Fibroblast of lung (primary cell): ENCODE measurements at places on chromosomes 16 and 17. TPM values are rescaled to one million over a fixed set of nuclear protein-coding genes. Genes with fewer than 3 reads are reported as not detected.

DNA sequence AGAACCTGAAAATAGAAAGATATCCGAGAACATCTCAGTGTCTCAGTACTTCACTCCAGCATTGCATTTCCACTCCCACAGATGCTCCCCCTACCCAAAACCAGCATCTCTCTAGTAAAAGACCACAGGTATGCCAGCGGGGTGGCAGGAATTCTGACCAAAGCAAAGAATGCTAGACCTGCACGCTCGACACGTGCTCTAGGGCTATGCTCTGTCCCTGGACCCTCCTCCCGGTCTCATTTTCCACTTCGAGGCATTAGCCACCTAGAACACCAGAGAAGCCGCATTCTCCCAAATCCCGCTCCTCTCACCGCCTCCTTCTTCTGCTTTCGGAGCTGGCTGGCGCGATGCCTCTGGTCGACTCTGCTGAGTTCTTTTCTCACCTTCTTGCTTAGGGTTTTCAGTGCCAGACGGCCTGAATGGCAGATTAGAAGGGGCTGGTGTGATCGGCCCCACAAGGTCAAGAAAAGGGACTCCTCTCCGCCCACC lies 487 bp downstream of the TSR1 start:
- peak; percentile 36 for DNase-seq

- DNase-seq: peak; percentile 54
Observed at GRCh38 chr17:13869331-13869940, 199.9 kb upstream of the COX10 start.

GRCh38 chr16:25023556-25023955 lies 8.4 kb upstream of the ARHGAP17 start:
- no peak for DNase-seq

GRCh38 chr16:997440-998051 lies 16.0 kb downstream of the SOX8 start:
- DNase-seq: peak; percentile 48

DNA sequence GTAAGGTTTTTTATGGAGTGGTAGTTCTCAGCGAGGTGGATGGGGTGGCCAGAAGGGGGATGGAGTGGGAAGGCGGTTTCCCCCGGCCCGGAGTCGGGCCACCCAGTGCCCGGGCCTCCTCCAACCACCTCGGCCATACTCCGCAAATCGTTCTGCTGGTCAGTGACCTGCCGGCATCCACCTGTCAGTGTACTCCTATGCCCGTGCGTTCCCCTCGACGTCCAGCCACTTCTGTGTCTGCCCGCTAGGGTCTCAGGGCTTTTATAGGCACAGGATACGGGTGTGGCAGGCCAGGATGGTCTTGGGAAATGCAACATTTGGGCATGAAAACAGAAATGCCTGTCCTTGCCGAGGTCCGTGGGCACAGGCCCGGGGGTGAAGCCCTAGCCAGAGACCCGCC lies 19.3 kb upstream of the ASGR2 start:
- no peak for DNase-seq

- DNase-seq: no peak
Observed at GRCh38 chr17:33895491-33895890, 359.6 kb upstream of the CCL2 start.

GRCh38 chr16:84000989-84001642 lies 33.1 kb downstream of the NECAB2 start:
- DNase-seq: no peak

DNA sequence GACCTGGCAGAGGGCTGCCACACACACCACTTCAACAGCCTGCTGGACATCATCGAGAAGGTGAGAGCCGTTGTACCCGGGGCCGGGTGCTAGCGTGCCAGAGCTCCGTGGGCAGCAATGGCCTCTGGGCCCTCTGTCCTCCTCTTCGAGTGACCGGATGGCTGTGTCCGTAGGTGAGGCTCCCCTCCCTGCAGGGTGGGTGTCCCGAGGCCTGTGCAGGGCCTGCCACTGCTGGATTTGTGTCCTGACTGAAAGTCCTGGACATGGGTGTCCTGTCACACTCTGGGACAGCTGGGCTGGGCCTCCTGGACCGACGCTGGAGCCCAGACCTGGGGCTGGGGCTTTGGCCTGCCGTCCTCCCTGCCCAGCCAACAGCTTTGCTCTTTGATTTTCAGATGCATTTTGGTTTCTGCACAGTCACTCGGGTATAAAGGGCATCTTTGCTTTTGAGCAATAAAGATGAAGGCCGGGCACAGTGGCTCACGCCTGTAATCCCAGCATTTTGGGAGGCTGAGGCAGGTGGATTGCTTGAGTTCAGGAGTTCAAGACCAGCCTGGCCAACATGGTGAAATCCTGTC lies 16.7 kb downstream of the TSC2 start:
- DNase-seq: no peak

GRCh38 chr17:48693178-48693577 lies 29.1 kb downstream of the PRAC1 start:
- DNase-seq: no peak

GRCh38 chr17:8315764-8316217 lies 5.8 kb downstream of the ARHGEF15 start:
- no peak for DNase-seq

KRTAP2-3 gene
- total RNA-seq: not detected in 2 replicates

TMED6 gene
- total RNA-seq: not detected in 2 replicates

TEKT3 gene
- 0.33 and 0.77 TPM in 2 replicates for total RNA-seq

SNX20 gene
- not detected in 2 replicates for total RNA-seq

EMP2 gene
- 17.2 and 22.5 TPM in 2 replicates for total RNA-seq
